ENCODE measurements at places on chromosomes 4 and X.

- no peak for DNase-seq
These were observed 319 bp upstream of the MAGEH1 start for GRCh38 chrX:55451626-55451989.

DNA sequence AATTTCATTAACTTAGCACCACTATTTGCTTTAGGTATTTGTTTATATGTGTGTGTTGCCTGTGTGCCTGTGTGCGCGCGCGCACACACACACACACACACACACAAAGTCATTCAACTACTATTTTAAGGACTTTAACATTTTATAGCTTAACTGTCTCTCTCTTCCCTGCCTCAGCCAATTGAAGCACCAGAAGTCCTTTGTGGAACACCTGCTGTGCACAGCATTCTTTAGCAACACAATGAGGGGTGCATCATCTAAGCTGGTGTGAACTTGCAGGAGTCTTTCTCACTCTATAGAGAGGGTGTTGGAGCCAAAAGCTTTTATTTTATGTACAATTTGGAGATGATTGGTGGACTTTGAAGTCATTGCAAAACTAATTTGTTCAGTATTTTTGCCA, 31.3 kb downstream of the SLIT2 start:
- DNase-seq: no peak

DNA sequence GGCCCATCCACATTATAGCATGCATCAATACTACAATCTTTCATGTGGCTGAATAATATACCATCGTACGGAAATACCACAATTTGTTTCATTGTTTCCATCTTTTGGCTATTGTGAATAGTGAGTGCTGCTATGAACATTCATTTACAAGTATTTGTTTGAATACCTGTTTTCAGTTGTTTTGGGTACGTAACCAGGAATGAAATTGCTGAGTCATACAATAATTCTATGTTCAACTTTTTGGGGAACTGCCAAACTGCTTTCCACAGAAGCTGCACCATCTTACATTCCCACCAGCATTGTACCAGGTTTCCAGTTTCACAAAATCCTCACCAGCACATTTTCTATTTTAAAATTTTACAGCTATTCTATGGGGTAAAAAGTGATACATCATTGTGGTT, 28.5 kb upstream of the MANBA start:
- DNase-seq: no peak

- DNase-seq: no peak
These were observed 538.1 kb downstream of the PPP4R3C start for GRCh38 chrX:26925088-26925487.

- DNase-seq: no peak
These were observed 159.6 kb downstream of the SOWAHB start for GRCh38 chr4:76738086-76738931.

DNA sequence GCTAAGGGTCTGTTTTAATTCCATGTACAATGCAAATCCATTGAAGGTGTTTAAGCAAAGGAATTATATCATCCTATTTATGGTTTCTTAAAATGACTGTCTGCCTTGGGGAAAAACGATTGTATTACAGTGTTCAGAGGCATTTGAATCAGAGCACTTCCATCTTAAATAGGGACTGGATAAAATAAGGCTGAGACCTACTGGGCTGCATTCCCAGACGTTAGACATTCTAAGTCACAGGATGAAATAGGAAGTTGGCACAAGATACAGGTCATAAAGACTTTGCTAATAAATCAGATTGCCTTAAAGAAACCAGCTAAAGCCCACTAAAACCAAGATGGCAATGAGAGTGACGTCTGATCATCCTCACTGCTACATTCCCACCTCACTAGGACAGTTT, 1167.2 kb upstream of the PABPC4L start:
- no peak for DNase-seq

DNA sequence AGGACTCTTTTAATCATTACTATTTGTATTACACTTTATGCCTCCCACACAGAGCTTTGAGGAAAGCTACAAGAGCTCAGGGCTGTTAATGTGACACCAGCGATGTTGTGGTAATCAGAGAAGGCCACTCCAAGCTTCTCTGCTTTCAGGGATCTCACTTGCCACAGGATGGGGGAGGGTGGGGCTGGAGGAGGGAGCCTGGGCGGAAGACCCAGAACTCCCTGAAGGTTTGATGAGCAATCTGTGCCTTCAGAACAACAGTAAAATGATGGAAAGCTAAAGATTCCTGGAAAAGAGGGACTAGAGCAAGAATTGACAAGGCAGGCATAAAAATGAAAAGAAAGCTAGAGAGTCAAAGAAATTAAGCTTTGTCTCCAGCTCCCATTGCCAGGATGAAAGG, 75.6 kb downstream of the MAML3 start:
- no peak for DNase-seq

- DNase-seq: no peak
These were observed 112.1 kb upstream of the ARSJ start for GRCh38 chr4:114091546-114091945.

GRCh38 chr4:38687571-38688011, 23.6 kb downstream of the KLF3 start:
- peak; percentile 34 for DNase-seq

DNA sequence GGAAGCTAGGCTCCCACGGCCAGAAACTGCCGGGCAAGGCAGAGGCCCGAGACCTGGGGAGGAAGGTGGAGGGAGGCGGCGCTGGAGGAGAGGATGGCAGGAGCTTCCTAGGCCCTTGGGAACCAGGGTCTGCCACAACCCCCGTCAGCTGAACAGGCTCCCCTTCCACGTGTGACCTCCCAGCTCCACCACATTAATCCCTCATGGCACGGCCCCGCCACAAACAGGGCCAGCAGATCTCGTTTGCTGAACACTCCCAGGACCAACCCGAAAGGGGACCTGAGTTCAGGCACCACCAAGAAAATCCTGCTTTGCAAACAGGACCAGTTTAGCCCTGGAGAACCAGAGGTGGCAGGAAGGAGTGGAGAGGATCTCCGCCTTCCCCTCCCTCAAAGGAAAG, 62.7 kb downstream of the FHDC1 start:
- no peak for DNase-seq
